ENCODE measurements at places on chromosomes 2 and 18.
A peak's percentile ranks its signal among the peaks of the same experiment; 100 is the strongest.

DNA sequence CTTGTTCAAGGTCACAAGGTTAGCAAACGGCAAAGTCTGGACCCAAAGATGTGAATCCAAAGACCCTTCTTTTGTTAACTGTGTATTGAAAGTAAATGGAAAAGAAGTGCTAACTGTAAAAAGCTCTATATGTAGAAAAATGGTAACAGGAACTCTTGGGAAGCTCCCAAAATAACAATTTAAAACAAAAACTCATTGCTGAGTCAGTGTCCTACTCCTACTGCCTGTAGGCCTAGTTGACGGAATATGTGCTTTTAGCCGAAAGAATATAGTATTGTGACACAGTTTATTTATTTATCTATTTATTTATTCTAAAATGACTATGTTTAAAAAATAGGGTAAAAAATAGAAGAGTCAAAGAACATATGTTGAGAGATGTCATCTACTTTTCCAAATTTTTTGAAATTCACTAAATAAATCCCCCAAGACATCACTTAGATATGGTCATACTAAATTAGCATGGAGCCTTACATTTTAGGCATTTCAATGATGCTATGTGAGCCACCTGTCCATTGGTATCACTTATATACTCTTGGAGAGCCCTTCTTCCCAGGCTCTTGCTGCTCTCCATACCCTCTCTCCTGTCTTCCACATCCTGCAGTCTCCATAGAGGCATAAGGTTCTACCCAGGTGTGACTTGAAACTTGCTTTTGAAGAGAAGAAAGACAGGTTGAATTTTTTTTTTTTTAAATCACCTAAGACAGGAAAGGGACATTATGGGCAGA is 13.7 kb downstream of the COL5A2 start:
- DNase-seq = no peak

DNA sequence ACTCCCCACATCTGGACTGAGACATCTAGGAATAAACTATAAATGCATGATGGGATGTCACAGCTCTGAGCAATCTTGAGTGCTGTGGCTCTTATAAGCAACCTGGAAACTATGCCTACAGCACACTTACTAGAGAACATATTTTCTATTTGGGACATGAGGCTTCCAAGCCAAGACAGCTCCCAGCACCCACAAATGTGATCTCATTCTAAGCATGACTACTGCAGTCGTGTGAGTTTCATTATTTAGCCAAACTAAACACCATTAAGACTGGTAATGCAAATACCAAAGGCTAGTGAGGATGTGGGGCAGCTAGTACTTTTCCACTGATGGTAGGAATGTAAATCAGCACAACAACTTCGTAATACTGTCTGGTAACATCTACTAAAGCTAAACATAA is 72.5 kb downstream of the RTTN start:
- DNase-seq = peak; percentile 54

GRCh38 chr2:168603439-168603961 is 147.4 kb downstream of the CERS6 start:
- no peak for DNase-seq

DNA sequence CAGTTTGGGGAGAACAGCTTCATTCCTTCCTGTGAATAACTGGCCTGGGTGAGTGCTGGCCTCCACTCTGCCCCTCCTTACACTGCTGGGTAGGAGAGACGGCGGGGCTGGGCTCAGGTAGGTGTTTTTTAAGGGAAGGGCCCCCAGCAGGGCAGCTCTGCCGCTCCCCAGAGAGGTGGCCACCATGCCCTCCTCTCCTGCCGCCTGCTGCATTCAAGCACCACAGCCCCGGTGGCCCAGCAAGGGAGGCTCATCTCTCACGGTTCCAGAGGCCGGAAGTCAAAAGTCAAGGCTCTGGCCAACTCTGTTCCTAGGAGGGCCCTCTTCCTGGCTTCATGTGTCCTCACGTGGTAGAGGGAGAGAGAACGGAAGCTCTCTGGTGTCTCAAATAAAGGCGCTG is 81.1 kb downstream of the SH3BP4 start:
- no peak for DNase-seq

- no peak for DNase-seq
Measured at GRCh38 chr2:198054299-198054698, 249.9 kb downstream of the PLCL1 start.

DNA sequence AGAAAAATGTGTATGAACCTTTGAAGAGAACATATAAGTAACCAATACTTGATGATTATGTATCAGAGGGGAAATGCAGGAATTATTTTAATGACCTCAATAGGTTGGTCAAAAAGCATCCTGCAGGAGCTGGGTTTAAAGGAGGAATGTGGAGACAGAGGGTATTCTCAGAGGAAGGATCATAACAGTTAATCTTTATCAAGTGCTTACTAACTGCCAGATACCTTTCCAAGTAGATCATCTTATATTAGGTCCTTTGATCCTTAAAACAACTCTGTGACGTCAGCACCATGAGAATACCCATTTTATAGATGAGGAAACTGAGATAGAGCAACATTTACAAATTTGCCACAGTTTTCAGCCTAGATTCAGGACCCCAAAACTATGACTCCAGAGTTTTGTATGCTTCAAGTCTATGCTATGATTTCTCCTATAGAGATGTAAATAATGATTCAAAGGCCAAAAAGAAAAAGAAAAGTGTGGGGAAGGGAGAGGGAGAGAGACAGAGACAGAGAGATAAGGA is 3.0 kb downstream of the RFTN2 start:
- no peak for DNase-seq

DNA sequence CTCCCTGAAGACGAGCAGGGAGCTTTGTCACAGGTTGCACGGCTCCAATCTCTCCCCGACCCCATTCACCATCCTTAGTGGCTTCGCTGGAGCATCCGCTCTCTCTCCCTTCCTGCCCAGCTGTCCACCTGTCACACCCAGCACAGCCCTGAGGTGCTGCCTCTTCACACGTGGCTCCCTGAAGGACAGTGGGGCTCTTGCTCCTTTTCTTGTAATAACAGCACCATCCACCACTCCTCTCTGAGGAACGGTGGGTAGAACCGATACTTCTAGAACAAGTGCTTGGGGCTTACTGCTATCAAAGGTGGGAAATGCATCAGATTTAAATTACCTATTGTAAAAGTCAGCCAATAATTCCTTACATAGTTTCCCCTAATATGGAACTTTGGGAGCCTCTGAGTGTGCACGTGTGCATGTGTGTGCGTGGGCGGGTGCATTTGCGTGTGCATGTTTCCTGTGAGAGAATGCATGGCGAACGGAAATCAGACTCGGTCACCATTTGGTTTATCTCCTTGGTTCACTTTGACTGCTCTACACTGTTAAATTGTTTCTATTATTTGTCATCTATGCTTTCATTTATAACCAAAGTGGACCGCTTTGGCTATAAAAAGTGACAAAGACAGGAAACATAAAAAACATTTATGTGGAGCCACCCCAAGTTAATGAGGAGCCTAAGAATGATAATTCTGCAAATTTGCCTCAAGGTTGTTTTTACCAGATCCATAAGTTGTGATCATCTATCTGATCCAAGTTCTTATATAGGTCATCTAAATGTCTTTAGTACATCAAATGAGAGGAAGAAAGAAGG is 39.1 kb downstream of the KLHL29 start:
- DNase-seq = no peak

- no peak for DNase-seq
Measured at GRCh38 chr2:16373341-16373740, 292.3 kb downstream of the CYRIA start.

DNA sequence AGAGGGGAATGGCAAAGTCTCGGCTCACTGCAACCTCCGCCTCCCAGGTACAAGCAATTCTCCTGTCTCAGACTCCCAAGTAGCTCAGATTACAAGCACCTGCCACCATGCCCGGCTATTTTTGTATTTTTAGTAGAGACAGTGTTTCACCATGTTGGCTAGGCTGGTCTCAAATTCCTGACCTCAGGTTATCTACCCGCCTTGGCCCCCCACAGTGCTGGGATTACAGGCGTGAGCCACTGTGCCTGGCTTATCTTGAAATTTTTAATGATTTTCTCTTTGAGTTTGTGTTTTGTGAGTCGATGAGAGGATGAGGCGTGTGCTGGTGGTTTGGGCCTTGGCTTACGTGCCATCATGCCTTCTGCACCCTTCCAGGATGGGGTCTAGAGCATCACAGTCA is 101.3 kb upstream of the ST3GAL5 start:
- DNase-seq = no peak

All from Caki2 (cell line).